ENCODE measurements at places on chromosomes 1 and 21. TPM values are rescaled to one million over a fixed set of nuclear protein-coding genes. Genes with fewer than 3 reads are reported as not detected.

SPRR4 gene
- not detected for total RNA-seq

KCNT2 gene
- not detected for total RNA-seq

SLC35F3 gene
- total RNA-seq = 0.56 TPM

NUF2 gene
- 14.9 TPM for total RNA-seq

LCE3E gene
- total RNA-seq = 0.63 TPM

TMPRSS15 gene
- not detected for total RNA-seq

ABCA4 gene
- 0.42 TPM for total RNA-seq

AUNIP gene
- total RNA-seq = 6.5 TPM

INSRR gene
- not detected for total RNA-seq

ZSWIM5 gene
- total RNA-seq = 0.07 TPM

OLIG1 gene
- total RNA-seq = not detected

Data from airway epithelial cell (primary cell).